ENCODE measurements at places on chromosomes 3 and 15.
A peak's percentile ranks its signal among the peaks of the same experiment; 100 is the strongest.

GRCh38 chr3:165549665-165550064 is 287.6 kb downstream of the BCHE start:
- no peak for DNase-seq

GRCh38 chr3:188389711-188390342 is 235.9 kb downstream of the LPP start:
- DNase-seq: peak; percentile 28

DNA sequence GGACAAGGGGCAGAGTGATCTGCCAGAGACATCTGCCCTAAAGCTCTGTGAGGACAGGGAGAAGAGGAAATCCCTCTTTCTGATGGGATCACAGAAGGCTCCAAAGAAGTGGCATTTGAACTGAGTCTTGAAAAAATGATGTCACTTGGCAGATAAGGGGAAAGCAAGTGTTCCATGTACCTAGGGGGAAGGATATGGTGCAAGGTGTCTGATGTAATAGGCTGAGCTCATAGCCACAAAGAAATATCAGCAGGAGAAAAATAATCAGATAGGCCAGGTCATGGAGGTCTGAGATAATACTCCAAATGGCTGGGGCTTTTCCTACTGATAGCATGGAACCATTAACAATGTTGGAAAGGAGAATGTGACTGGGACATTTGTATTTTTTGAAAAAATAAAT is 468.4 kb upstream of the MDFIC2 start:
- no peak for DNase-seq

- no peak for DNase-seq
Observed at GRCh38 chr15:32959077-32959476, 235.4 kb downstream of the FMN1 start.

DNA sequence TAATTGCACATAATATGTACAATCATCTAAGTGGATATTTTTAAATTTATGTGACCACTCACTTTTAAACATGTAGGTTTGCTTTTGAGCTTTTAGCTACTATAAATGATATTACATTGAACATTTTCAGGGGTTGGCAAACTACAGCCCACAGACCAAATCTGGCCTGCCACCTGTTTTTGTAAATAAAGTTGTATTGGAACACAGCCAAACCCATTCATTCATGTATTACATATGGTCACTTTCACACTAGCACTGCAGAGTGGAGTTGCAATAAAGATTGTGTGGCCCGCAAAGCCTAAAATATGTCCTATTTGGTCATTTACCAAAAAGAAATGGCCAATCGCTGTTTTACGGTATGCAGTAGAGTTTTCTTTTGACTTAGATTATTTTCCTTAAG is 21.2 kb downstream of the CMTM7 start:
- DNase-seq: no peak

GRCh38 chr3:48038971-48039481 is 22.8 kb upstream of the MAP4 start:
- DNase-seq: no peak

GRCh38 chr15:63906266-63906584 is 72.5 kb upstream of the HERC1 start:
- DNase-seq: no peak

GRCh38 chr3:143770391-143770790 is 77.9 kb downstream of the SLC9A9 start:
- no peak for DNase-seq

GRCh38 chr3:39294446-39295183 is 14.8 kb upstream of the CX3CR1 start:
- no peak for DNase-seq

DNA sequence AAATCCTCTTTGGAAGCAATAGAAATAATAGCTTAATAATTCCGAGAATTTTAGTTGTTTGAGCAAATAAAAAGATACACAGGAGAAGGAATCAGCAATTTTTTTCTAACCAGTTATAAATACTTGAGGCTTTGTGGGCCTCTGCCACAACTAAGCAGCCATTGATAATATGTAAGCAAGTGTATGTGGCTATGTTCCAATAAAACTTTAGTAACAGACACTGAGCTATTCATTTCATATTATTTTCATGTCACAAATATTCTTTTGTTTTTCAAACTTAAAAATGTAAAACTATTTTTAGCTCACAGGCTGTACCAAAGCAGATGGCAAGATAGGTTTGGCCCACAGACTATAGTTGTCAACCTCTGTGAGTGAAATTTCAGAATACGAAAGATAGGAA is 85.7 kb downstream of the MSL2 start:
- no peak for DNase-seq

DNA sequence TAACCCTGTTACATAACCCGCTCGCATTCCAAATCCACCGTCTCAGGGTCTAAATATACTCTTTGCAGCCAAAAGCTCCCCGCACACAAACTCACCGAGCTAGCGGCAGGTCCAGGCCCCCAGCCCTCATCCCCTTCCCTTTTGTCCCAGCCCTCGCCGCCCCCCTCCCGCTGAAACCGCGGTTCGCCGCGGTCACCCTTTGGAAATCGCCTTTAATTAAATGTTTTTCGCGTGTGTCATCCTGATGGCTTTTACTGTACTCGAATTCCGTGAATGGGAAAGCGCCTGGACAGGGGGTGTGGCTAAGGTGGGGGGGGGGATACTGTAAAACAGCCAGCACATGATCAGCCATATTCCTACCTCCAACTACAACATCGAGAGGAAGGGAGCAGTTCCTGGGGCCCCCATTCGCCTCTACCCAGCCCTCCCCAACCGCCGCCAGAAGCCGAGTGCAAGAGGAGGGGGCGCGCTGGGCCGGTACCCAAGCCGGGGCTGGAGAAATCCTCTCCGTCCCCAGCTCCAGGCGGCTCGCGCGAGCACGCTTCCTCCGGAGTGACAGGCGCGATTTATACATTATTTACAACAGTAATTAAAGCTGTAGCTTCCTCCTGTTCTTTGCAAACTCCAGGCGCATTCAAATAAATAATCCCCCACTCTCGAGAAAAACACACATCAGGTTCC is 1.7 kb downstream of the RORA start:
- DNase-seq: no peak

GRCh38 chr3:132405188-132405587 is 12.1 kb upstream of the DNAJC13 start:
- DNase-seq: no peak

DNA sequence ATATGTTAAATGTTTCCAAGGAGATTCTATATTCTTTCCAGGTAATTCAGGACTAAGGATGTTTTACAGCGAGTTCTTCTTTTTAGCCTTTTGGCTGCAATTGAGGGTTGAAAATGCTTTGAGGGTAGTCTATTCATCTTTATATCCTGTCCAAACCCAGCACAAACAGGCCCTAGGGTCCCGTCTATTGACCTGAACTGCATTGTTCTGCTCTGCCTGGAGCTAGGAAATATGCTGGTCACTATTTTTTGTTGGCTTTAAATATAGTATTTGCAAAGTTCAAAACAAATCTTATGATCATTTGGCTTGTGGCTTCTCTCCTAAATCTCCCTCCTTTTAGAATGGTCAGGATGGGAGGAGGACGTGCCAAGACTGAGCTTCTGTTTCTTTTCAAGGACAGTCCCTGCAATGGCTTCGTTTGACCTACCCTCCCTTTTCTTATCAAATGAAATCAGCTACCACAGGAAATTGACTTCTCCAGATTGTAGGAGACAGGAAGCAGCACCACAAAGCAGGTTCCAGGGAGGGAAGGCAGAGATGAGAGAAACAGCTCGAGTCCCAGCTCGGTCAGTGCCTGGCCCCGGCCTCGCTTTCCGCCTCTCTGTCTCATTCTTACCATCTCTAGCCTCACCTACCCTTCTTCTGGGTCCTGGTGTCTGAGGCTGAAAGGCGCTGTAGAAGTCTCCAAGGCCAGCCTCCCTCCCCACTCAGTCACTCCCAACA is 27.6 kb upstream of the NRROS start:
- no peak for DNase-seq

DNA sequence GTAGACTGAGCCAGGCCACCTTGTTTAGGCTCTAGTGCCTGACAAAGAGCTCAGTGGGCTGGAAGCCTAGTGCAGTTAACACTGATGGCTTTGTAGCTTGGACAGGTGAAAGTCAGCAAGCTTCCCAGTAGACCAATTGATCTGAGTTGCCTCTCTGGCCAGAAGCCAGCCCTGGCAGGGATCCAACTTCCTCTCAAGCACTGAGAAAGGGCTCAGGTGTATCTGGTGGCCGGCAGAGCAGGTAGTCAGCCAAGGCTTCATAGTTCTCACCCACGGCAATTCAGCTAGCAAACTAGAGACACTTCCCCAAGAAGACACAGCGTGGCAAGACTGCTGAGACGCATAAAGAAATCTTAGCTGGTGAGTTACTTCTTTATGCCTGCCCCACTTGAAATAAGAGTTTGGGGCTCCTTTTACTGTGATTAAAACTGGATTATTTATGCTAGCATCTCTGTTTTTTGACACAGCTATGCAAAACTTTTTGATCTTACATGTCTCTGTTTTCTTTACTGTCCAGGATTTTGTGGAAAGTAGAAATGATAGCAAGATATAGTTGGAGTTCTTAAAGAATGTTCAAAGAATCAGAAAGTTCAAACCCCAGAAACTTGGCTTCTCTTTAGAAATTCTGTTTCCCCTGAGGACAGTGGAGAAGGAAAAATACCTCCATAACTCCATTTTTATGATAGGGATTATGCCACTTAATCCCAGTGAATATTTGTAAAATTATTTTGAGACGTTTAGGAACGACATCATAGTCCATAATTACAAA is 8.4 kb upstream of the CA12 start:
- no peak for DNase-seq

GRCh38 chr3:81816473-81817250 is 55.2 kb upstream of the GBE1 start:
- DNase-seq: no peak

- no peak for DNase-seq
Observed at GRCh38 chr3:142013326-142013980, 135.9 kb downstream of the TFDP2 start.

- no peak for DNase-seq
Observed at GRCh38 chr15:33656168-33656567, 312.1 kb upstream of the CHRM5 start.

DNA sequence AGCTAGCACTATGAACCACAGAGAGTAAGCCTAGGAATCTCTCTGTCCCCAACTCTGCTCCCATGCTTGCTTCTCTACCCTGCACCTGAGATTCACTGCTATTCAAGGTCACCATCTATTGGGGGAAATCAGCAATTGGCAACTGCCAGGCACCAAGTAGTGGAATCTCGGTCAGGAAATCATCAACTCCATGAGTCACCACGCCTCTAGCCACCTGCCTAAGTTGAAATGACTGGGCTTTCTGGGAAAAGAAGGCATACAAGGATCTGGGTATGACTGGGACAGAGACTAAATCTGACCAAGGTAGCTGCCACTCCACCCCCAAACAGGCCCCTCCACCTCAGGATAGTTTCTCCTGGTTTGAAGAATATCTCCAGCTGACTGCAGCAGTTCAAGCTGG is 464.1 kb upstream of the CBLB start:
- DNase-seq: no peak

- no peak for DNase-seq
Observed at GRCh38 chr3:25291481-25291905, 136.6 kb upstream of the RARB start.

- no peak for DNase-seq
Observed at GRCh38 chr3:118229196-118229595, 805.5 kb downstream of the IGSF11 start.

- DNase-seq: no peak
Observed at GRCh38 chr3:61761694-61762430, 200.5 kb downstream of the PTPRG start.

DNA sequence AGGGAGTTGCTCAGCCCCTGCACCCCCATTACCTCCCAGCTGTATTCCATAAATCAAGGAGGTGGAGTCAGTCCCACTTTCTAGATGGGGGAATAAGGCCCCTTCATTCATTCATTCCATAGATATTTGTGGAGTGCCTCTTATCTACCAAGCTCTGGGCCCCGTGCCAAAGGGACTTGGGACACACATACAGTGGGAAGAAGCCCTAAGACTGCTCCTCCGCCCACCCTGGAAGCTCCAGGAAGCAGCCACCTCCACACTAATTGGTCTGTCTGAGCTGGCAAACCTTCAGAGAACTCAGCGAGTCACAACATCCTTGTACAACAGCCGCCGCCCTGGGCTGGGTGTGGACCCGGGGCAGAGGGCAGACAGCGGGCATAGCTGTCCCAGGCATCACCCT is 6.4 kb downstream of the STRA6 start:
- no peak for DNase-seq

- DNase-seq: no peak
Observed at GRCh38 chr3:13122081-13123012, 49.1 kb upstream of the IQSEC1 start.

DNA sequence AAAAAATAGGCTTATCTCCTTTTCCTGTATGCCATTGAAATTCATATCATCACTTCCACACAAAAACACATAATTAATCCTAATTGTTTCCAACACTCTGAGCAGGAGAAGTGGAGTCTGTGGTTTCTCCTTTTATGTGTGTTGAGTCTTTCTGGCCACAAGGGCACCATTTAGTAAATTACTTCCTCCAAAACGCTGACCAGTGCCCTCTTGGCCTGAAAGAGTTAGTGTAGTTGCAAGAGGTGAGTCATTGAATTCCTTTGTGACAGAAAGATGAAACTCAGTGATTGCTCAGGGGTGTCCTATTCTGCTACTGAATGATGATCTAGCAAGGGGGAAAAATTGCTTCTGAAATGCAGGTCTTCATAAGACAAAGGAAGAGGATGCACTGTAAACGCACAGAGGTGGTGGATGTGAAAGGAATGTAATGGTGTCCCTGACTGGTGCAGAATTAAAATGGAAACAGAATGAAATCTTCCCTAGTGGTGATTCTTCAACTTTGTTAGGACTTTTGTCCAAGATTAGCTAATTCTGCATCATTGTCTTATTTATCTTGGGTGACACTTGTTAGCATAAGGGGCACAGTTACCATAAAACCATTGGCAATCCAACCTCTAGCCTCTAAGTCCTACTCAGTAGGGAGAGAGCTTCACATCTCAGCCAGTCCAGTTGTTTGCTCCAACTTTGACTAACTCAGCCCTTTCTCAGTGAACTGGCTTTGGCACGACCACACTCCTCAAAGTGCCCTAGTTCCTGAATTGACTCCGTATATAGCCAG is 208.4 kb upstream of the NANOGP8 start:
- no peak for DNase-seq

GRCh38 chr3:117486719-117487716 is 777.4 kb downstream of the TUSC7 start:
- DNase-seq: no peak

DNA sequence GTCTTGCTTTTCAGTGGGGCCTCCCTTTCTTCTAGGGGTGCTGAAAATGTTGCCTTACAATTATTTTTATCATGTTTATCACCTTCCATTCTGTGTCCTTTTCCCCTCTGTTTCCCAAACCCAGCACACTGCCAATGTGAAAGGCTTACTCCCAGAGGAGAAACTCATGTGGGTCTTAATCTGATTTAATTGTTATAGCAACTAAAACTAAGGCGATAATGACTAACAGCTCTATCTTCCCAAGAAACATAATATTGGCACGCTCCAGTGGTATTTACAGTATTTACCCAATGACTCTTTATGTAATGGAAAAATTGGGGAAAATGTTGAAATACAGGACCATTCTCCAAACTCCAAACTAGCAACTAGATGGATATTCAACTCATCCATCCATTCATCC is 58.4 kb downstream of the MESD start:
- DNase-seq: no peak
